Left kidney (tissue), 8 donors: ENCODE measurements at places on chromosomes 1 and 21.
A peak's percentile ranks its signal among the peaks of the same experiment; 100 is the strongest.

DNA sequence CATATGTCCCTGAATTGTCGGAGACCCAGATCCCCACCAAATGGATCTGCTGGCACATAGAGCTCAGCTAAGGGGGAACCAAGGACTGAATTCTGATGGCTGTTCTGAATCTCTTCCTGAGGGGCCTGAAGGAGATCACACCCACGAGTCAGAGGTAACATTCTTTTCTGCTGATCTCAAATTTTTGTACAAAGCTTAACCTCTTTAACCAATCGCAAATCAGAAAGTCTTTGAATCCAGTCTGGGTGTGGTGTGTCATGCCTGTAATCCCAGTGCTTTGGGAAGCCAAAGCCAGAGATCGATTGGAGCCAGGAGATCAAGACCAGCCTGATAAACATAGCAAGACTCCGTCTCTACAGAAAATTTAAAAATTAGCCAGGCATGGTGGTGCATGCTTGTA is 62.8 kb upstream of the PRRC2C start:
- no peak for DNase-seq

- DNase-seq = peak; percentile 7
These were observed 1.7 kb upstream of the KRTAP7-1 start for GRCh38 chr21:30831194-30831765.

GRCh38 chr1:151963288-151963687 is 30.4 kb downstream of the S100A10 start:
- no peak for DNase-seq

DNA sequence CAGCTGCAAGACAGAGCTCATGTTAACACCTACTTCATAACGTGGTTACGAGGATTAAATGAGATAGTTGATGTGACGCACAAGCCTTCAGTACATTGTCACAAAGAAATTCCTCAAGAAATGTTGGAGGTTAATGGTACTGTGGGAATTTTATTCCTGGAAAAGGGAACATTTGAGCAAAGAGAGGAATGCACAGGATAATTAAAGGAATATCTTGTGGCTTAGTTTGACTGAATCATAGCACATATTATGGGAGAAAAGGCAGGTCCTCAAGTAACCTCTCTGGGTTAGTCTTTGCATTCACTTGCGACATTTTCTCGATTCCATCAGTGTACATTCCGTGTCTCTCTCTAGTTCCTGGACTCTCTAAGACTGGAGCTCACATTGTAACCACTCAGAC is 300.2 kb upstream of the DUSP10 start:
- DNase-seq = no peak

- DNase-seq = no peak
These were observed 158.7 kb downstream of the DSCAM start for GRCh38 chr21:40688106-40688864.

DNA sequence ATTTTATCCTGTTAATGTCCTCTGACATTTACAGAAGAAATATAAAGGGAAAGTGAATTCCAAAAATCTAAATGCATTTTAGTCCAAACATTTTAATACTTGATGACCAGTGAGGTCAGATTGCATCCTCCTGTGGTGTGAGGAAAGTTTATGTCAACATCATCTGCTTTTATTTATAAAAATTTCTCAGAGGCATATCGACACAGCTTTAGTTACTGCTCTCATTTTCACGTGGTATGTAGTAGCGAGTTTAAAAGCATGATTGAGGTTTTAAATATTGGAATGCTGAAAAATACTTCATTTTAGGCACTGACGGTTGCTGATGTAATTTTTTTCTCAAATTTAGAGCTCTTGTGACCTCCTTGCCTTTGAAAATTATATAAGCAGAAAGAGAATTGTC is 234.8 kb downstream of the HMCN1 start:
- no peak for DNase-seq

- no peak for DNase-seq
These were observed 24.8 kb downstream of the PCSK9 start for GRCh38 chr1:55064071-55064581.

- DNase-seq = no peak
These were observed 87.7 kb downstream of the ADARB1 start for GRCh38 chr21:45162115-45162514.
